Hematopoietic multipotent progenitor cell (in vitro differentiated cells): ENCODE measurements at places on chromosomes 11 and 22.

GRCh38 chr22:49257551-49257961 lies 570.1 kb downstream of the BRD1 start:
- DNase-seq, result no peak

- DNase-seq, result no peak
Observed at GRCh38 chr11:11584937-11585336, 36.9 kb downstream of the GALNT18 start.

- DNase-seq, result no peak
Observed at GRCh38 chr11:103947546-103947919, 88.9 kb upstream of the DDI1 start.

GRCh38 chr11:810040-810567 lies 337 bp downstream of the RPLP2 start:
- no peak for DNase-seq
